ENCODE measurements at places on chromosomes 6 and 20.

- H3K27me3 ChIP-seq: no peaks in the 10 kb centered on the region
- no peaks in the 10 kb centered on the region for H3K4me1 ChIP-seq
- H3K4me3 ChIP-seq: no peak overlapping the region
- H3K27ac ChIP-seq: no peak overlapping the region
- DNase-seq: no peak
Observed at GRCh38 chr6:452301-453067, 60.9 kb downstream of the IRF4 start.

DNA sequence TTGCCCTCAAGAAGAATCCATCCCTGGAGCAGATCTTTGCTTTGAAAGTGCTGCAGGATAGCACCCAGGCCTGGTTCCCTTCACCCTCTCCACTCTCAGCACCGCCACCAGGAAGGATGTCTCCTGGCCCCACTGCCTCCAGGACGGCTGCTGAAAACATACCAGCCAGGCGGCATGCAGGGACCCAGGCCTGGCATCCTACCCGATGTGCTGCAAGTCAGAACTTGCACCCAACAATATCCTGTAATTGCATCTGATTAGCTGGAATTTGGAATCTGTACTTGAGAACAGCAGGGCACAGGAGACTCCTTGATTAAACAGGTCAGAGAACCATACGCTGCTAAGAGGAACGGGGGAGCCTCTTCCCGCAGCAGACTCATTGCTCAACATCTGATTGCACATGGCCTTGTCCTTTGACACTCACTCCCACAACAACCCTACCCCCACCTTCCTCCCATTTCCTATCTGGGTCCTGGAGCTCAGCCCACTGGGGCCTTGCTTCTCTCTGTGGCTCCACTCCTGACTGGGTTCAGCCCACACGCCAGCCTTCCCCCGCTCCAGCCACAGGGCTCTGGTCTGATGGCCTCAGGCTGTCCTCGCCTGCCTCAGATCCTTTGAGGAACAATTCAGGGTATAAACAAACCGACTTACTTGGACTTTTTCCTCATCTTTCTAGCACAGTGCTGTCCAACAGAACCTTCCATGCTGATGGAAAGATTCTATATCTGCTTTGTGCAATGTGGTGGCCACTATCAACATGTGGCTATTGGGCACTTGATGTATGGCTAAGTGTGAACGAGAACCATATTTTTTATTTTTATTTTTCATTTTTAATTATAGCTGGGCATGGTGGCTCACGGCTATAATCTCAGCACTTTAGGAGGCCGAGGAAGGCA, 78.0 kb downstream of the FGD2 start:
- no peak overlapping the region for H3K27ac ChIP-seq
- H3K4me3 ChIP-seq: no peak overlapping the region
- H3K36me3 ChIP-seq: no peaks in the 10 kb centered on the region
- DNase-seq: no peak

DNA sequence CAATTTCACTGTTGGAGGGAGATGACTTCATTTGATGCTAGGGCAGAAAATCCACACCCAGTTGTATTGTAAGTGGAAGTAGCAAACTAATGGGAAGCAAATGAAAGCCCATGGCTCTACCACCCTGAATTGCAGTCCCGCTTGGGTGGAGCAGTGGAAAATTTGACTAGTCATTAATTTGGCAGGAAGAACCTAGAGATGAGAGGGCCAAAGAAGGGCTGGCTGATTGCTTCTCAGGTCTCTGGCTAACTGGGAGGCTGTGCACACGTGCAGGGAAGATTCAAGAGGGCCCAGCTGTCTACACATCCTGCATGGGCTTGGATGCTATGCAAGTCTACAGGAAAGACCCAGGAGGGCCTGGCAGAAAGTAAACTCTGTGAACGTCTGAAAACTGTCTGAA, 466.2 kb downstream of the TFAP2A start:
- H3K27me3 ChIP-seq: no peaks in the 10 kb centered on the region
- no peak for DNase-seq
- no peaks in the 10 kb centered on the region for H3K36me3 ChIP-seq
- no peak overlapping the region for H3K4me3 ChIP-seq
- no peak overlapping the region for H3K27ac ChIP-seq

DNA sequence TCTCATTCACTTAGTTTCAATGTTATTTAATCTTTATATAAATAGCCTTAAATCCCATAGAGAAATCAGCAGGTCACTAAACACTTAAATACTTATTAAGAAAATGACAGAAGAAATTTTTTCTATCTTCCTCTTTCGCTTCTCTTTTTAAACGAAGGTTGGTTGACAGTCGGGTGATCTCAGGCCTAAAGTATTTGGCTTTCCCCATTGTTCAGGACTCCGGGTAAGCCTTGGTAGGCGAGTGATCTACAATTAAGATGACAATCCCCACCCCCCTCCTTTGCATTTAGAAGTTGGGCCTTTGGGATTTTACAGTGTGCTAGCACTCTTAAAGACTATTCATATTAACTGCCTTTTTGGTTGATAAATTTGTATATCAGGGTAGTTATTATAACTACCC, 19.7 kb upstream of the UTRN start:
- H3K27ac ChIP-seq: no peak overlapping the region
- H3K27me3 ChIP-seq: no peaks in the 10 kb centered on the region
- no peak overlapping the region for H3K4me3 ChIP-seq
- peak; percentile 13 for DNase-seq
- H3K4me1 ChIP-seq: no peaks in the 10 kb centered on the region

- DNase-seq: no peak
- no peaks in the 10 kb centered on the region for H3K27me3 ChIP-seq
Observed at GRCh38 chr6:170098428-170099170, 192.3 kb downstream of the DLL1 start.

DNA sequence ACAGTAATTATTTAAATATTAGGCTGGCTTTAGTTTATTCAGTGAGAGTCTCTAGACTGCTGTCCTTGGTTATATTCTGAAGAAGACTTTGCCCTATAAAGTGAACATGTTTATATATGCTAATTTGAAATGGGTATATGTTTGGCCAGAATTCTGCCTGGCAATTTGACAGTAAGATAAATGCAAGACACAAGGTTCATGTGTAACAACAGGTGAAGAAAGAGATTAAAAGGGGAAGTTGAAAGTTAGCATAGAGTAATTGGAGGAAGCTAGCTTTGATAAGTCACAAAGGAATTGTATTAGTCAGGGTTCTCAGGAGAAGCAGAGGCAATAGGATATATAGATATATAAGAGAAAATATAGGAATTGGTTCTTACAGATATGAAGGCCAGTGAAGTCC, 191.4 kb downstream of the CENPW start:
- DNase-seq: no peak
- no peak overlapping the region for H3K4me3 ChIP-seq
- no peaks in the 10 kb centered on the region for H3K36me3 ChIP-seq
- no peaks in the 10 kb centered on the region for H3K27me3 ChIP-seq

DNA sequence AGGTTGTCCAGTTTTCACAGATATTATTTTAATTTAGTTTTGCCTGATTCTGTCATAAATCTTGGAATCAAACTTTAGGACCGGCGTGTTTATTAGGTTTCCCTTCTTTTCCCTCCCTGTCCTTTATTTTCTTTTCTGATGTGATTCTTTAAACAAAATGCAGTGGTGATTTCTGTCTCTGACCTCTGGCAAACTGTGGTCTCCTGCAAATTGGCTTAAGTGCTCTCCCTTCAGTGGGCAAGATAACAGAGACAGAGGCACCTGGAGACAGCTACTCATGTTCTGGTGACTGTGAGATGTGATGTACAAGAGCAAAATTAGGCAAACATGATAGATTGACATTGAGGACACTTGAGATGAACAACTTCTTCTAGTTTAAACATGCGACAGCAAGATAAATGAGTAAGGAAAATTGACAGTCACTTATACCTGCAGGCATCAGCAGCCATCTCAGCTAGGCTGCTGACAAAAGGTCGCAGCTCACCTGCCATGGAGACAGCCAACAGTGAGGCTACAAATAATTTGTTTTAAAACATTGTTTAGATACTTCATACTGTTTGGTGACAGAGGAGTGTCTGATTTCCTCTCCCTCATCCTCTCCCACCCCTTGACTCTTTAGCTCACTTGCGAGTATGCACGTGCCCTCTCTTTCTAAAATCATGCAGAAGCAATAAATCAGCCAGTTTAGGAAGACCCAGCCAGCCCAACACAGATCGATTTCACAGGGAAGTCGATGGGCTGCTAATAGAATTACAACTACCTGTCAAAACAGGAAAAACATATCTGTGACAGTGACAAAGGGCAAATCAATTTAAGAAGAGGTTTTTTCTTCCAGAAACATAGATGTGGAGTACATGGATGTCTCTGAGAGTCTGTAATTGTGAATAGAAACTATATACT, 63.4 kb upstream of the MAP3K7 start:
- no peaks in the 10 kb centered on the region for H3K36me3 ChIP-seq
- no peak overlapping the region for H3K27ac ChIP-seq
- no peaks in the 10 kb centered on the region for H3K4me1 ChIP-seq
- no peak for DNase-seq
- H3K4me3 ChIP-seq: no peak overlapping the region

DNA sequence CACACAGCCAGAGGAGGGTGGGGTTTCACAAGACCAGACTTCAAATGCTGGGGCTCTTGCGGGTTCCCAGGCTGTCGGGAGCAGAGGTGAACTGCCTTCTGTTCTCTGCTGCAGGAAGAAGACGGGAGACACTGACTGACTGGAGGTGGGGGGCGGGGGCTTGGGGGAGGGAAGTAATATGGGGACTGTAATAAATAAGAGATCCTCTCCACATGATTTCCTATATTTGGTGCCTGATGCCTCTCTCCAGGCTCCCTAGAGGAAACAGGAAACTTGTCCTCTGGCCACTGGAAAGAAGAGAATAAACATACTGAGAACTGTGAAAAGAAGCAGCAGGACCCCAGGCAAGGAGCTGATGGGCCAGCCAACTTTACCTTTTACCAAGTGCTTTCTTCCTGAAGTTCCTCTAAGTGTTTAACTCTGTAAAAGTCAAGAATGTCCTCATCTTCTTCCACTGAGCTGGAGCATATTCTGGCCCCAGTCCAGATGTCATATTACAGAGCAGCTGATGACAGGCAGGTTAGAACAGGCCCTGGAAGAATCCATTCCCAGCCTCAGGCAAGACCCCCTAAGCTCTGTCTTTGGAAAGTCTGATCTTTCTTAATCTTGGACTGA, 33.2 kb upstream of the ADGRF5 start:
- no peaks in the 10 kb centered on the region for H3K4me1 ChIP-seq
- H3K27ac ChIP-seq: no peak overlapping the region
- H3K4me3 ChIP-seq: no peak overlapping the region

DNA sequence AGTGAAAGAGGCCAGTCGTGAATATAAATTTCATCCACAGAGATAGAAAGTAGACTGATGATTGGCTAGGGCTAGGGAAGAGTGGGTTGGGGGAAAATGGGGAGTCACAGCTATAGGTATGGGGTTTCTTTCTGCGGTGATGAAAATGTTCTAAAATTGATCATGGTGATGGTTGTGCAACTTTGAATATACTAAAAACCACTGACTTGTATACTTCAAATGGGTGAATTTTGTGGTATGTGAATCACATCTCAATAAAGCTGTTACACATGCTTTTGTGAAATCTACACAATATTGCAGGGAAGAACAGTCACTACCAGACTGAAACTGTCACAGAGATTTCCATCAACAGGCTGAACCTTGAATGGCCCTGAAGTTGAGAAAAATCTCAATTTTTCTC, 61.5 kb downstream of the LYRM4 start:
- no peak overlapping the region for H3K27ac ChIP-seq
- H3K27me3 ChIP-seq: no peaks in the 10 kb centered on the region
- H3K4me1 ChIP-seq: no peaks in the 10 kb centered on the region
- H3K4me3 ChIP-seq: no peak overlapping the region
- DNase-seq: no peak

GRCh38 chr6:118890997-118891790, 2.8 kb upstream of the ASF1A start:
- H3K4me1 ChIP-seq: peaks cover 19% of the 10 kb centered on the region
- H3K36me3 ChIP-seq: no peaks in the 10 kb centered on the region
- H3K27me3 ChIP-seq: no peaks in the 10 kb centered on the region
- no peak overlapping the region for H3K4me3 ChIP-seq
- DNase-seq: no peak
- no peak overlapping the region for H3K27ac ChIP-seq

- H3K4me1 ChIP-seq: no peaks in the 10 kb centered on the region
- H3K27ac ChIP-seq: no peak overlapping the region
- H3K36me3 ChIP-seq: no peaks in the 10 kb centered on the region
- no peak for DNase-seq
- no peak overlapping the region for H3K4me3 ChIP-seq
Observed at GRCh38 chr6:149077208-149077607, 240.3 kb upstream of the TAB2 start.

- DNase-seq: no peak
- no peaks in the 10 kb centered on the region for H3K27me3 ChIP-seq
- no peak overlapping the region for H3K27ac ChIP-seq
- no peak overlapping the region for H3K4me3 ChIP-seq
Observed at GRCh38 chr6:90496258-90497016, 90.4 kb downstream of the MAP3K7 start.

- H3K4me1 ChIP-seq: no peaks in the 10 kb centered on the region
- DNase-seq: no peak
- H3K27me3 ChIP-seq: no peaks in the 10 kb centered on the region
- no peak overlapping the region for H3K27ac ChIP-seq
- H3K36me3 ChIP-seq: no peaks in the 10 kb centered on the region
Observed at GRCh38 chr6:26309731-26310142, 55.3 kb upstream of the BTN3A2 start.

GRCh38 chr20:35517125-35517524, 12.3 kb downstream of the C20orf173 start:
- no peaks in the 10 kb centered on the region for H3K27me3 ChIP-seq
- no peak overlapping the region for H3K27ac ChIP-seq
- DNase-seq: no peak
- H3K4me3 ChIP-seq: no peak overlapping the region
- H3K4me1 ChIP-seq: no peaks in the 10 kb centered on the region

DNA sequence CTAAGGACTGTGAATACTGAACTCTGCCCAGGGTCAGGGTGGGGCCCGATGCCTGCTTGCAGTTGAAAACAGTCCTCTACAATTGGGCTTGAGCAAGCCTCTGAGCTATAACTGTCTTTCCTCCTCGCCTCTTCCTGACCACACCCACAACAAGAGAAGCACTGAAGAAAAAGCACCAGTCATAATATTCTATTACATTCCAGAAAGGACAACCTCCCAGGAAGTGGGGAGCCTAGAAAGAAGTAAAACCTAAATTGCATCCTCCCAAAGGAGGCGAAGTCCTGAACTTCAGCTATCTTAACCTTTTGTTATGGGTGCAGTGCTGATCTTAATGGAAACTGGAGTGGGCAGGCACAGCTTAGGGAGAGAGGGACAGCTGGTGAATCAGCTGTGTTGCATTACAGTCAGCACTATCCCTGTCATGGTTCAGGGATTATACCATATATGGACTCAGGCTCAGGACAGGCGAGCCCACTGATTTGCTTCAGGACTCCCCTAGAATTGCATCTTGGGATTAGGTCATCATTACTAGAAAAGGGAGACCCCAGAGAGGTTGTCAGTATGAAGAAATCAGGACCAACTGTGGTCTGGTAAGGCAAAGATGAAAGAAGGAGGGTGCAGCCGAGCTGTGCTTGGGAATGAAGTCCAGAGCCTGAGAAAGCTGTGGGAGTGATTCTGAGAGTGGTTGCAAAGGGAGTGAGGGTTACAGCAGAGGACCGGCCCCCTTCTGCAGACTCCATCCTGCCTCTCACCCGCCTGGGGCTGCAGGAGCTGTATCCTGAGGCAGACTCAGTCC, 18.3 kb upstream of the TRAM2 start:
- no peaks in the 10 kb centered on the region for H3K36me3 ChIP-seq
- no peaks in the 10 kb centered on the region for H3K27me3 ChIP-seq
- peaks cover 15% of the 10 kb centered on the region for H3K4me1 ChIP-seq
- H3K4me3 ChIP-seq: no peak overlapping the region
- H3K27ac ChIP-seq: no peak overlapping the region

- no peak overlapping the region for H3K27ac ChIP-seq
- no peaks in the 10 kb centered on the region for H3K27me3 ChIP-seq
- H3K4me1 ChIP-seq: no peaks in the 10 kb centered on the region
- no peak for DNase-seq
Observed at GRCh38 chr6:20965276-20965675, 431.0 kb downstream of the CDKAL1 start.

Measured in MM.1S (cell line).